CD8-positive, alpha-beta memory T cell (primary cell): ENCODE measurements at places on chromosomes 3 and 15. TPM values are rescaled to one million over a fixed set of nuclear protein-coding genes. Genes with fewer than 3 reads are reported as not detected.

MAGEL2 gene
- not detected for total RNA-seq

GPR87 gene
- total RNA-seq = 1.2 TPM

CILP gene
- not detected for total RNA-seq

DNA sequence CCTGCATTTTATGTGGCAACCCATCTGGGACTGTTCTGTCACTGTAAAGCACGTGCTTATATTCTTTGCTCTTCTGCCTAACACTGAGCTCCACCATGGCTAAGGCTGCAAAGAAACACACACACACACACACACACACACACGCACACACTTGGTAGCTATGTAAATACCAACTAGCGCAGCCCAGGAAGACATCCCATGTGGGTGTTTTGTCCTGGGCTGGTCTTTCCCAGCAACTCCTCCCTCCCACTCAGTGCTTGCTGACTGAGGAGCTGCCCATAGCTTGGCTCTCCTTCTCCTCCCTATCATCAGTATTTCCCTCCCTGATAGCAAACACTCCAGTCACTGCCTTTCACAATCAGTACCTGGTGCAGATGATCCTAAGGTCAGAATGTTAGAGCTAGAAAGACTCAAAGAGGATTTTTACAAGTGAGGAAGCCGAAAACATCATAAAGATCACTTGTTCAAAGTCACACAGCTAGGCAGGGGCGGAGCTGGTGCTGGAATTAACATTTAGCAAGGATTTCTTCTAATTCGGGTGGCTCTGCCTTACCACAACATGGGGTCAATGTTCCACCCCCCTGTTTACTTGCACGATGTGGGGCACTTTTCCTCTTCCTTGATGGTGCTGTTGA is 377.1 kb upstream of the TBL1XR1 start:
- no peaks in the 10 kb centered on the region for H3K27me3 ChIP-seq
- H3K27ac ChIP-seq = no peak overlapping the region
- no peak overlapping the region for H3K4me3 ChIP-seq
- no peaks in the 10 kb centered on the region for H3K4me1 ChIP-seq

ARPIN gene
- total RNA-seq = 0.02 TPM

TNNC1 gene
- total RNA-seq = 2.3 TPM

- H3K27me3 ChIP-seq = no peaks in the 10 kb centered on the region
- no peaks in the 10 kb centered on the region for H3K4me1 ChIP-seq
- H3K27ac ChIP-seq = no peak overlapping the region
- no peak for DNase-seq
Measured at GRCh38 chr3:111283165-111283564, 211.5 kb downstream of the NECTIN3 start.

ARHGEF26 gene
- total RNA-seq = 0.09 TPM

- DNase-seq = no peak
- no peak overlapping the region for H3K27ac ChIP-seq
- no peaks in the 10 kb centered on the region for H3K36me3 ChIP-seq
- no peaks in the 10 kb centered on the region for H3K27me3 ChIP-seq
Measured at GRCh38 chr3:10219737-10220136, 28.5 kb upstream of the TATDN2 start.

GRCh38 chr3:72152551-72153476 is 367.9 kb upstream of the PROK2 start:
- H3K27ac ChIP-seq = peak overlapping the region; percentile 61
- H3K36me3 ChIP-seq = no peaks in the 10 kb centered on the region
- no peaks in the 10 kb centered on the region for H3K27me3 ChIP-seq
- no peak for DNase-seq

GRCh38 chr3:182479419-182480336 is 313.6 kb upstream of the ATP11B start:
- no peak for DNase-seq
- H3K27ac ChIP-seq = no peak overlapping the region
- H3K27me3 ChIP-seq = no peaks in the 10 kb centered on the region
- H3K36me3 ChIP-seq = no peaks in the 10 kb centered on the region

DNA sequence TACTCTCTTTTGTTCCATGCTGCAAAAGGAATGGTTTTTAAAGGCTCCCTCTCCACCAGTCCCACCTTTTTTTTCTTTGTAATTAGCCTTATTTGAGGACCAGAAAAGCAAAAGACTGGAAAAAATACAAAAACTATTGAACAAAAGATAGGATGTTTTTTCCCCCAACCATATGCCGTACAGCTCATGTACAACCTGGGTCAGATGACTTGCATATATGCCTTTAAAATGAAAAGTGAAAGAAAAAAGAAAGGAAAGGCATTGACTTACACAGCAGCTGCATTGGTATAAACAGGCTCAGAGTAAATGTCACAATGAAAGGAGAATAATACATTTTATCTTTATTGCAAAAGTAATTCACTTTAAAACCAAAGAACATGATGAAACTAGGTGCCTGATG is 69.5 kb upstream of the CMC1 start:
- H3K4me3 ChIP-seq = peak overlapping the region; percentile 29
- peaks cover 20% of the 10 kb centered on the region for H3K4me1 ChIP-seq
- H3K36me3 ChIP-seq = no peaks in the 10 kb centered on the region

DNA sequence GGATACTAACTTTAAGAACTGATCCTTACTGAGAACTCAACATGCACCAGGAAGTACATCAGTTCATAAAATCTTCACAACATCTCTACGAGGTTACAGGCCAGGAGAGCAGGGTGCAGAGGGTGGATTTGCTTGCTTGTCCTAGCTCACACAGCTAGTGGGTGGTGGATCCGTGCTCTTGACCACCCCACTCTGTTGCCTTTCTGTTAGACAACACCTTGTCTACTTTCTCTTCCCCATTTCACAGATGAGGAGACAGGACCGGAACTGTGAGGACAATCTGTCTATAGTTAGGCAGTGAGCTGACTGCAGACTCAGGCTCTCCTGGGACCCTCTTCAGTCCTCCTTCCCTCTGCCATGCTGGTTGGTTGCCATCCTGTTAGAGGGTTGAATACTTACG is 221.7 kb upstream of the TLE3 start:
- DNase-seq = no peak
- no peaks in the 10 kb centered on the region for H3K27me3 ChIP-seq
- no peak overlapping the region for H3K4me3 ChIP-seq
- no peak overlapping the region for H3K27ac ChIP-seq

TP63 gene
- 0.31 TPM for total RNA-seq

DCUN1D1 gene
- 61.3 TPM for total RNA-seq

GRCh38 chr3:181581656-181582055 is 130.1 kb upstream of the SOX2 start:
- DNase-seq = no peak
- H3K4me3 ChIP-seq = no peak overlapping the region
- H3K4me1 ChIP-seq = no peaks in the 10 kb centered on the region

GDPGP1 gene
- total RNA-seq = 11.6 TPM

GABRB3 gene
- total RNA-seq = not detected

- no peaks in the 10 kb centered on the region for H3K4me1 ChIP-seq
- no peak overlapping the region for H3K4me3 ChIP-seq
- H3K27ac ChIP-seq = no peak overlapping the region
- H3K27me3 ChIP-seq = peaks cover 4% of the 10 kb centered on the region
- no peak for DNase-seq
Measured at GRCh38 chr15:101607108-101607507, 45.1 kb downstream of the TM2D3 start.

GRCh38 chr15:100734586-100734985 is 132.2 kb downstream of the ASB7 start:
- H3K27me3 ChIP-seq = no peaks in the 10 kb centered on the region
- H3K36me3 ChIP-seq = no peaks in the 10 kb centered on the region
- no peaks in the 10 kb centered on the region for H3K4me1 ChIP-seq
- DNase-seq = no peak
- H3K27ac ChIP-seq = no peak overlapping the region
- H3K4me3 ChIP-seq = no peak overlapping the region

DNA sequence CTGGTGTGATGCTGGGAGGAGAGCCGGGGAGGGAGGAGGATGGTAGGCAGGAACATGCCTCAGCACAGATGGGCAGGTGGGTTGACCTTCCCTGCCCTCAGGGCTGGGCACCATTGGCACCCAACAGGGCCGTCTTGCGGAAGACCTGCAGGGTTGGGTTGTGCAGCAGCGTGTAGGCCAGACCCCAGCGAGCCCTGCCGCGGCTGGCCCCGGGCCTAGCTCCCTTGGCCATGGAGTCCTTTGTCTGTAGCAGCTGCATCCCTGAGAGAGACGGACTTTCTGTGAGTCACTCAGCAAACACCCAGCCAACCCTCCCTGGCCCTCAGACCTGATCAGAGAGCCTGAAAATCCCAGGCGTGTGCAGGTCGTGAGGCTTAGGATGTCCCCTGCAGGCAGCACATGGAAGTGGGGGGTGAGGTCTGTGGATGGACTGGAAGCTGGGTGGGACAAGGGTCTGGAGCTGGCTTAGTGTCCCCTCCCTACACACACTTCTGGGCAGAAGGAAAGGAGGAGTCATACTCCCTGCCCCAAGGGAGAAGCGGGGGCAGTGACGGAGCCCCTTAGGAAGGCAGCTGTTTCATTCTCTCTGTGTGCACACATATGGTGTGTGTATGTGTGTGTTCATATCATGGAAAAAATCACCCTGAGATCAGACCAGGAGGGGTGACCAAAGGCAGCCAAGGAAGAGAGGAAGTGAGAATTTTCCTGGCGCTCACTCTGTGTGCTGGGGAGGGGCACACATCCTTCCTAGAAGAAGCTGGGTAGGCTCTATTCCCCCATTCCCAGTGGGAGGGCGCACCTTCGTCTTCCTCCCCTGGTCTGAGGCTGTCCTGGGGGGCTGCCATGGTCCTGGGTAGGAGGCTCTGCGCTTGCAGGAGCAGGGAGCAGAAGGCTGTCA is 6.7 kb downstream of the ISLR start:
- no peak overlapping the region for H3K27ac ChIP-seq
- DNase-seq = no peak
- no peaks in the 10 kb centered on the region for H3K4me1 ChIP-seq
- H3K4me3 ChIP-seq = no peak overlapping the region

CLRN1 gene
- total RNA-seq = not detected

DNA sequence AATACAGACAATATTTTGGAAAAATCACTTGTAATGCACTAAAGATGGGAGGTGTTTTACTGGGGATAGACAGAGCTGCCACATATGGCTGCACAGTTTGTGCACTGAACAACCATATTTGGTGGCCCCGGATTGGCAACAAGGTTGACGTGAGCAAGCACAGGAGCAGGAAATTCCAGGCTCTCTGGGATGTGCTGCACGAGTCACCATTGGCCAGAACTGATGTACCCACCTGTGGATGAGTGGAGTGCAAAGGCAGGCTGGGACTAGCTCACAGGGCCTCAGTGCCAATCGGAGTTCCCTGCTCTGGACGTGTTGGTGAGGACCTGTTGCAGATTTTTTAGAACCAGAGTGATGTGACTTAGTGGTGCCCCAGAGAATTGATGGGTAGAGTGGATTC is 42.0 kb upstream of the SCAANT1 start:
- no peak overlapping the region for H3K4me3 ChIP-seq
- no peaks in the 10 kb centered on the region for H3K27me3 ChIP-seq
- no peak for DNase-seq
- H3K4me1 ChIP-seq = peaks cover 20% of the 10 kb centered on the region
- H3K36me3 ChIP-seq = no peaks in the 10 kb centered on the region
- H3K27ac ChIP-seq = no peak overlapping the region

DNA sequence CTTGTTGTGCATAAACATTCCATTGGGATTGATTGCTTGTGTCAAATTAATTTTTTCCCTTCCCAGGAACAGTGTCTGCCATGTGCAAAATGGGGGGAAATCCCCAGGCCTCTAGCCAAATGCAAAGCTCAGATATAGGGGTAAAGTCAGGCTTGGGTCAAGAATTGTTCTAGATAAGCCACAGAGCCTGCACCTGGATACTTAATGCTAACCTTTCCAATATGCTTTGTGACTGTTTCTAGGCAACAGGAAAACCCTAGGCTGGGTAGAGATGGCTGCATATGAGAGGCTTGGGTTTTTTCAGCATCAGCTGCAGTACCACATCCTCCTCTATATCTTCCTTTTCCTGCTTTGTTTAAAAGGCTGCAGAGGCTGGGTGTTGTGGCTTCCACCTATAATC is 61.9 kb upstream of the ROPN1 start:
- no peaks in the 10 kb centered on the region for H3K4me1 ChIP-seq
- no peak for DNase-seq

DNA sequence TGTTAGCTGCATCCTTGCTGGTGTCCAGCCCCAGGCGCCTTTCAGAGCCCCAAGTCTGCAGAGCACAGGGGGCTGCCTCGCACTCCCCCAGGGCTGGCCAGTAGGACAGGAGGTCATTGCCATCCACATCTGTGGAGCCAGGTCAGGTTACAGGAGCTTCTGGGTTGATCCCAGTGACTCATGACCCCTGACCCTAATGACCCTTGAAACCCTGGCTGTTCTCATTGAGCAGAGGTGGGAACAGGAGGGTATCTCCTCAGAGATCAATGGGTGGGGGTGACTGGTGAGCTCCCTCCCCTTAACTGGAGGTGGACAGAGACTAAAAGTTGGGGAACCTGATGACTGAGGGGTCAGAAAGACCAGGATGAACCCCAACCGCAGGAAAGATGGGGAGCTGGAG is 6.1 kb upstream of the SLC26A6 start:
- H3K36me3 ChIP-seq = no peaks in the 10 kb centered on the region
- H3K27me3 ChIP-seq = no peaks in the 10 kb centered on the region
- H3K4me3 ChIP-seq = no peak overlapping the region

GRCh38 chr3:133429063-133429462 is 29.2 kb downstream of the BFSP2 start:
- DNase-seq = no peak
- no peak overlapping the region for H3K4me3 ChIP-seq
- no peak overlapping the region for H3K27ac ChIP-seq
- H3K36me3 ChIP-seq = no peaks in the 10 kb centered on the region

DNA sequence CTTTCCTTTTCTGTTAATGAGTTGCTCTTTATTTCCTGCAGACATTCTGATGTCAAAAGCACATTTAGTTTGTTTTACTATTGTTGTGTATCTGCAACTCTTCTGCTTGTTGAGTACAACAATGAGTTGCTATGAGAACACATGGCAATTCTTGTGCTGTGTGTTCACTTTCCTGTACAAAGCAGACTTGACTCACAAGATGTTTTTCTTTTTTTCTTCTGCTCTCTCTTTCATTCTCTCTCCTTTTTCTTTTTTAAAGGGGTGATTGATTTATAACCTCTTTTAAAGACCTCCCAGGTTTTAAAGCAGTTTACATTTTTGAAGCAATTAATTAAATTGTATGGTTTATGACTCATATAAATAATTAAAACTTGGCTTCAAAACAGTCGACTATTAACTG is 31.6 kb upstream of the ABHD10 start:
- no peak overlapping the region for H3K4me3 ChIP-seq
- no peak overlapping the region for H3K27ac ChIP-seq
- H3K36me3 ChIP-seq = no peaks in the 10 kb centered on the region
- no peaks in the 10 kb centered on the region for H3K27me3 ChIP-seq
